Activated CD4-positive, CD25-positive, alpha-beta regulatory T cell treated with anti-CD3 and anti-CD28 coated beads, Interleukin-2, amount 50 U/mL, for 24 hours (primary cell): ENCODE measurements at places on chromosomes 7 and 10.

- ATAC-seq = no peak
Observed at GRCh38 chr7:85221796-85222195, 34.9 kb upstream of the SEMA3D start.

GRCh38 chr7:93882468-93882867 is 8.1 kb downstream of the TFPI2 start:
- ATAC-seq = no peak

DNA sequence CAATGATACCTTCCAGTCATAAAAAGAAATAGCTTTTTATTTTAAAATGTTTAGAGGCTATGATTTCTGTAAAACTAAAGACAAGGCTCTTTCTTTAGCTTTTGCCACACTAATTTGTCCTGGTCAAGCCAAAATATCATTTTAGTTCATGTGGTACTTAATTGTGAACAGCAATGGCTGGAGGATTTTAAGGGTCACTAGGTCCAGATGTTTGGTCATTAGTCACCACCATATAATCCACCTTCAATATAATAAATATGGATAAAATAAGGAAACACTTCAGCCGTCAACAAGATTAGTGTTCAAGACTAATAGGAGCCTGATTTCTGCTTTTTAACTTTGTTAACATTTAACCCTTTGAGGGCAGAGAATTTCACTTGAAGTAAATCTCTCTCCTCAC is 50.0 kb upstream of the HGF start:
- ATAC-seq = no peak

DNA sequence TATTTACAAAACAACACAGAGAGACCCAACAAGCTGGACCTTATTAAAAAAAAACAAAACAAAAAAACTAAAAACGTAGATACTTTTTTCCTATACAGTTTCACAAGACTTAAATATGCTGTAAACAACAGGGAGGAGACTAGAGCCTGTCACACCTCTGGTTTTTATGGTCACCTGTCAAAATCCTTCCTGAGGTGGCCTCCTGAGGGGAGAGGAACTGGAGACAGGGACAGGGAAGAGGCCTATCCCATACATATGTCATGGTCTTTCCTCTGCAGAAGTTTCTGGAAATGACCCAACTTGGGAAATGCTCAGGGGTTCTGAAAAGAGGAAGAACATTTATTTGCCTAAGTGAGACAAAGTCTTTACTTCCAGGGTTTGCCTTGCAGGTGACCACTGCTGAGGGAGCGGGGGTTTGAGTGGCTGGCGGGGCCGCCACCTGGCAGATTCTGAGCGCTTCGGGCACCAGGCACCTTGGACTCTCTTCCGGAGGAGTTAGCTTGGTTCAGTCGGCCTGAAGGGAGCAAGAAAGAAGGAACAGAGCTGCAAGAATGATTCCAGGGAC is 18.3 kb downstream of the CPA1 start:
- ATAC-seq = no peak

GRCh38 chr7:48837266-48837665 is 87.1 kb upstream of the CDC14C start:
- ATAC-seq = no peak

DNA sequence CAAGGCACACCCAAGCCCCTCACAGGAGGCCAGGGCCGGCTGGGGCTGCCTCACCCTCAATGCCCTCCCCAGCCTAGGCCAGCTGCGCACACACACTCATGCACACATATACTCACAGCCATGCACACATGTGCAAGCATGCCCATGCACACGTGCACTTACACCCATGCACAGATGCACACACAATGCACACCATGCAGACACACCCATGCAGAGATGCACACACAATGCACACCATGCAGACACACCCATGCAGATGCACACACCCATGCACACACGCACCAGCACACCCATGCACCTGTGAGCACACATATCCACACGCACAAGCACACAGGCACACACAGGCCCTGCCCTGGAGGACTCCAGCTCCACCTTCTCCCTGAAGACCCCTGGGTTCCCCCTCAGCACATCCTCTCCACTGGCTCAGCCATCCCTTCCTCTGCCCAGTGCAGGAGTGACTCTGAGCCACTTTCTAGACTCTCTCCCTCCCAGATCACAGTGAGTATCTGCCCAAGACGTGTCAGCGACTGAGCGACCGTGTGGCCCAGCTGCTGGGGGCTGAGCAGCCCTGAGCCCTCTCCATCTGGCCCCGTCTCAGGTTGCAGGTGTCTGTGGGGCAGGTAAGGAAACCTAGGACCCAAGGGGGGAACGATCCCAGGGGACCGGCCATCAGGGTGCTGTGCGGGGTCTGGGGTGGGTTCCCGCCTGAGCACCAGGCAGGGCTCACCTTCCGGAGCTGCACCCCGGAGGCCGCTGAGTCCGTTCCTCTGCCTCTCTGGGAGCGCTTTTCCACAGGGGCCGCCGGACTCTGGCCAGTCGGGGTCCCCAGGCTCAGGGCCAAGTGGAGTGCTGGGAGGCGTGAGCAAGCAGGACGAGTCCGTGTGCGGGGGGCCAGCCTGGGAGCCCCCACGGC is 25.8 kb downstream of the AP5Z1 start:
- no peak for ATAC-seq

GRCh38 chr7:85010306-85010705 is 176.6 kb downstream of the SEMA3D start:
- no peak for ATAC-seq

DNA sequence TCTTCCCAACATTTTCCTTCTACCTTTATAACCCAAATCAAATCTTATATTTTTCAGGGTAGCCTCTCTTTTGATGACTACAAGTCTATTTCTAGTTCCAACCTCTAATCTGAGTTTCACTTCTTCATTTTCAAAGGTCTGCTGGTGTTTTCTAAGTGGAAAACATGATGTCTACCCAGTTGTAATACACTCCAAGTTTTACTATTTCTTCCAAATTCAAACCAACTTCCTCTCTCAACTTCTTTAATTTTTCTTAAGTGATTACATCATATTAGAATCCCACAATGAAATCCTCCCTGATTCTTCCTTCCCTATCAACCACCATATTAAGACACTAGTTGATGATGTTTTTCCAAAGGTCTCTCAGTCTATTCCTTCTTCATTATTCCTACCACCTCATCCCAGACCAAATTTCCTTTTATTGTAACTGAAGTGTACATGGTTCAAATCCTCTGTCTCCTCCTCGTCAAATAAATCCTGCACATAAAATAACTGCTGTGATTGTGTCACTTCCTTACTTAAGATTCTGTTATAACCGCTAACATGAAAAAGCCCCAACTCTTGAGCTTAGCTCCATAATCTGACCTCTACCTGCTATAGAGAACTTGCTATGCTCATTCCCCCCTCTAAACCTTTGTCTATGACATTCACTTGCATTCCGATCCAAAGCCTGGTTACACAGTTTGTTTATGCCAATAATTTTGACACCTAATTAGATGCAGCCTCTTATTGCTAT is 12.7 kb downstream of the TAS2R38 start:
- no peak for ATAC-seq

GRCh38 chr7:28904578-28905048 is 53.5 kb downstream of the TRIL start:
- no peak for ATAC-seq

DNA sequence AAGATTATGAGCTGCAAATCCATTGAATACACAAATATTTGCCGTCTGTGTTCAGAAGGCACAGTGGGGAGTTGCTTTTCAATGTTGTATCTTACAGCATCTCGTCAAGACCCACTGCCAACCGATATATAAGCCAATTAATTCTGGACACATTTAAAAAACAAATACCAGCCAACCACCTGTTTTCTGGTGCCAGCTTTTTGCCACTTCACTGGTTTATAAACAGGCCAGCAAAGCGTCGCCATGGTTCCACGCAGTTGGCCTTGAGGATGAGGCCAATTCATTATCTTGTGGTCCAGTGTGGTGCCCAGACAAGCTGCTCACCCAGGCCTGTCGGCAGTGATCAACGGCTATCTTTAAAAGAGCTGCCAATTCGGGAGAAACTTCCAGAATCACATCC is 321.0 kb downstream of the TCERG1L start:
- no peak for ATAC-seq

GRCh38 chr7:130099331-130099730 is 29.0 kb downstream of the KLHDC10 start:
- ATAC-seq = no peak

DNA sequence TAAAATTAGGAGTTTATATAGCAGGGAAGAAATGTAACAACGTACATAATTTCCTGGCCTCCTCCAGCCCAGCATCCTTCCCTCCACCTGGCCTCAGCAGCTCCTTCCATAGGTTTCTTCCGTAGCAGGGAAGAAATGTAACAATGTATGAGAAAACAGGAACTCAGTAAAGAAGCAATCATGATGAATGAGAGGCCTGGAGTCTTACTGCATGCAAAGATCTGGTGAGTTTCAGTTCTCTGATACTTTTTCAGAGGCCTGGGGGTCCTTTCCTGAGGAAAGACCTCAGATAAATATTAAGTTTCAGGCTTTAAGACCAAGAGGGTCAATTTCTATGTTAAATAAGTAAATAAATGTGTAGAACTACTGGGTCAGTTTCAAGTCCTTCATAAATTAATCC is 155.7 kb upstream of the C7orf33 start:
- ATAC-seq = no peak

DNA sequence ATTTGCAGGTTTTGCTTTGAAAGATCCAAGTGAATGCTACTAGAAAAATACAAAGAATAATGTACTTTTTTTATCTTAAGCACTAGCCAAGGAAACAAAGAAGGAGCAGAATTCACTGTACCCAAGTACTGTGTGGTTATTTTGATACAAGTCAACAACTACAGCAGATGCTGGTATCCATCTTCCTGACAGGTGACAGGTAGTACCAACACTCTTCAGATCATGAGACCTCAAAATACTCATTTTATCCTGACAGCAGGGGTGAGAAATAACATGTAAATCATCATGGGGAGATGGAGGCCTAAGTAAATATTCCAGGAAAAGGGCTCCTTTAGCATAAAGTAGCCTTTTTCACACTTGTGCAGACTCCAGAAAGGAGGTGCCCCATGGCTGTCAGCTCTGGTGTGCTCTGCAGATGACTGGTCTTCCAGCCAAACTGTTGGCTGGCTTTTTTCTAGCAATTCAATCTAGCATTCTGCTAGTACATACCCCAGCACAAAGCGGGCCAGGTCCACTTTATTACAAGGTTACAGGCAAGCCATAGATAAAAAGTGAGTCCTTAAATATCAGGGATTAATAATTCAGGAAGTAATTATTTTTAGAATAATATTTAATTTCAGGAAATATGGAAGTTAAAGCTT is 90.4 kb downstream of the PDE1C start:
- no peak for ATAC-seq

DNA sequence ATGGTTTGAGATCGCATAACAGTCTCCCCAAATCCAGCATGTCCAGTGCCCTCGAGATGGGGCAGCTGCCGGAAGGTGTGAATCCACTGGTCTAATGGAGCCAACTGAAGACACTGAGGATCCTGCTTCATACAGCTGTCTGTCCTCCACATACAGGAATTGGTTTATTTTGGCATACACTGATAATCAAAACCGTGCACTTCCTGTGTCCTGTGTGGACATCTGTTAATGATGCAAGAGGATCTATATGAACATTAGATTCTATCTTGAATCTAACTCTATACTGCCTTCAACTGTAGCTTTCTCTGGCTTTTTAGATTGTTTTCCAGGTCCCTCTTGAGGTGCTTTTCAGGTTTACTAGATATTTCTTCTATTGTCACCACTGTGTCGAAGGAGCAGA is 3.0 kb upstream of the JAZF1 start:
- no peak for ATAC-seq

GRCh38 chr10:31101123-31101522 is 69.5 kb upstream of the ZNF438 start:
- ATAC-seq = peak; percentile 97

DNA sequence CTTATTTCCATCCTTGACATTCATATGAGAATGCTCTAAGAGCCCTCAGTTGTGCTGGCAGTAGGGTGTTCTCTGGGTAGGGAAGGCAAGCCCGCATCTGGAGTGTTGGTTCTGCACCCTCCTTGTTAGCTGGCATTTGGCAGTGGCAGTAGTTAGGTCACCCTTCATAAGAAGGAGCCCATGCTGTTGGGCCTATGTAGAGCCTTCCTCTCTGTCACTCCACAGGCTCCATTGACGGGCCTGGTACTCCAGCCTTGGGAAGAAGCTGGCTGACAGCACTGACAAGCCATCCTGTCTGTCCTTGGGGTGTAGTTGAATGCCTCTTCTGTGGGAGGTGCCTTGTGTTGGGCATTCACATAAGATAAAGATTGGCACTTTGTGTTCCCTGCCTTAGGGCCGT is 89.7 kb downstream of the BMPR1A start:
- no peak for ATAC-seq

- peak; percentile 25 for ATAC-seq
Observed at GRCh38 chr10:123848564-123849457, 42.8 kb downstream of the CPXM2 start.

DNA sequence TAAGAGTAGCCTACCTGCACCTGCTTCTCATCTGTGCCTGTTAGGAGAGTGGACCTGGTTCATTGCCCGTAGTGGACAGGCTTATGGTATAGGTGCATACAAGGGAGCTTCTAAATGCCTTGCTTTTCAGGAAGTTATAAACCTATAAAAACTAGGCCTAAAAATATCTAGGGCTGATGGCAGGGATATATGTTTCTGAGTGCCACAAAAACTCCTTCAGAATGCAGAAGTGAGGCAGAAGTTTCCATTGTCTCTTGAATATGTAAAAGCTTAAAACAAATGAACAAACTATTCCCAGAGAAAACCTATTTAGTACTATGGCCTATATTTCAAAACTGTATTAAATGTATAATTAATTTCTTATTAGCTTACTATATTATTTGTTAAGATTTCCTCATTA is 91.8 kb downstream of the RNLS start:
- no peak for ATAC-seq

DNA sequence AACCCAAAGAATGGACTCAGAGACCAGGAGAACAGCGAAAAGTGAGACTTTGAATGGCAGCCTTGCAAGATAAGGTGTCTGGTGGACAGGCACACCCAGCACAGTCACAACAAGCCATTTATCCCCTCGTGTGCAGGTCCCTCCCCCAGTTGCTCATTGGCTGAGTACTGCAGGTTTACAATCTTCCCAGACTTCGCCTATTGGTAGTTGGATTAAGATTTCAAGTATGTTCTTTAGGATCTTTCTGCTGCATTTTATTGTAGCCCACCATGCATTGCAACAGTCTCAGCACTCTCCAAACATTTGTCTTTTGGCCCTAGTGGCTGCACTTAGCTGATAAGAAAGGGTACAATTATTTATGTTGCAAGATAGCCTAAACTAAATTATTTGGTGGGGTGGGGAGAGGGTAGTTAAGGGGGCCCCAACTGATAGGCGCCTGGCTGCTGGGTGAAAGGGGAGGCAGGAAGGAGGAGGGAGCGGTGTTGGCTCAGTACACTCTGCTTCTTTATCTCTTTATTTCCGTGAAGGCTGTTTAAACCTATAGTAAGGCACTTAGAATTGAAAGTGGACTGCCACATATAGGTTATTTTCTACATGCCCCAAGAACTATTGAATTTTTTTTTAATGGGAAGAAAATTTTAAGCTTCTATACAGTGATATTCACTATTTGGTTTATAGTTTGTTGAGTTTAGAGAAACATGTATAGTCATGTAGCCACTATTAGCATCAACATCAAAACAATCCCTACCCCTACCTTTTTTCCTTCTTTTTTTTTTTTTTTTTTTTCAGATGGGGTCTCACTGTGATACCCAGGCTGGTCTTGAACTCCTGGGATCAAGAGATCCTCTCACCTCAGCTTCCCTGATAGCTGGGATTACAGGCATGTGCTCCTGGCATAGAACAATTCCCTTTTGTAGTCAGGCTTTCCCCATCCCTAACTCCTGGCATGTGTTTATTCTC is 54.2 kb downstream of the GUSB start:
- ATAC-seq = no peak

- ATAC-seq = no peak
Observed at GRCh38 chr10:127830414-127830813, 62.3 kb downstream of the CLRN3 start.
